ENCODE measurements at places on chromosomes 7 and 10.

GRCh38 chr10:115989621-115990020 is 283.4 kb downstream of the GFRA1 start:
- DNase-seq: no peak

GRCh38 chr7:18693406-18693805 is 197.9 kb downstream of the HDAC9 start:
- DNase-seq: peak; percentile 10

- DNase-seq: peak; percentile 80
Observed at GRCh38 chr7:130896898-130897514, 163.0 kb upstream of the KLF14 start.

GRCh38 chr10:103145860-103146466 is 47.1 kb downstream of the NT5C2 start:
- peak; percentile 46 for DNase-seq

DNA sequence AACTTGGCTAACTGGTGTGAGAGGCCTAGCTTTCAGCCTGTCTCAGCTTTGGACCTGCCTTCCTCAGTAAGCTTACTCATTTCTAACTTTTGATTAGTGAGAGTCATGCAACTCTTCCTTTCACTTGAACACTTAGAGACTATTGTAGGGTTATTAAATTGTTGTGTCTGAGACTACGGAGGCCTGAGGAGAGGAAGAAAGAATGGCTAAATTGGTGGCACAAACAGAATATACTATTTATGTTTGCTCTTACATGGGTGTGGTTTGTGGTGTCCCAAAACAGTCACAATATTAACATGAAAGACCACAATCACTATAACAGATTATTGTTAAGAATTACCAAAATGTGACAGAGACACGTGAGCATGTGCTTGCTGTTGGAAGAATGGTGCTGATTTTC is 82.1 kb downstream of the TRIM24 start:
- DNase-seq: no peak

DNA sequence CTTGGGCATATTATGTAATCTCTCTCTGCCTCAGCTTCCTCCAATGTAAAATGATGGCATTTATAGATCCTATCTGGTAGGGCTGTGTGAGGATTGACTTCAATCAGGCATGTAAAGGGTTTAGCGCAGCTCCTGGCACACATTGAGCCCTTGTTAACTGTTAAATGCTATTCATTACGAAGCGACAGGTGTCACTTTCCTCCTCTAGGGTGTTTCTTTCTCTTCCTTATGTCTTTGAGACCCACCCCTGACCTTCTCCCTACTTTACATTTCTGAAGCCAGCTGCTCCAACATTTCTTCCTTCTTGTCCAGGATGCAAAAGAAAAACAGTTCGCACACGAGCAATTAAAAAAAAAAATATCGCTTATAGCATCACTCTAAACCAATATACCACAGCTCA is 5.7 kb upstream of the R3HCC1L start:
- no peak for DNase-seq

GRCh38 chr10:79079490-79080355 is 11.0 kb downstream of the ZMIZ1 start:
- no peak for DNase-seq

GRCh38 chr7:45990276-45990675 is 69.2 kb upstream of the IGFBP3 start:
- DNase-seq: no peak

- DNase-seq: no peak
Observed at GRCh38 chr7:117683430-117684175, 189.6 kb downstream of the CTTNBP2 start.

GRCh38 chr7:139889186-139889871 is 60.3 kb downstream of the TBXAS1 start:
- DNase-seq: no peak

- no peak for DNase-seq
Observed at GRCh38 chr10:4201866-4202825, 417.1 kb upstream of the KLF6 start.

DNA sequence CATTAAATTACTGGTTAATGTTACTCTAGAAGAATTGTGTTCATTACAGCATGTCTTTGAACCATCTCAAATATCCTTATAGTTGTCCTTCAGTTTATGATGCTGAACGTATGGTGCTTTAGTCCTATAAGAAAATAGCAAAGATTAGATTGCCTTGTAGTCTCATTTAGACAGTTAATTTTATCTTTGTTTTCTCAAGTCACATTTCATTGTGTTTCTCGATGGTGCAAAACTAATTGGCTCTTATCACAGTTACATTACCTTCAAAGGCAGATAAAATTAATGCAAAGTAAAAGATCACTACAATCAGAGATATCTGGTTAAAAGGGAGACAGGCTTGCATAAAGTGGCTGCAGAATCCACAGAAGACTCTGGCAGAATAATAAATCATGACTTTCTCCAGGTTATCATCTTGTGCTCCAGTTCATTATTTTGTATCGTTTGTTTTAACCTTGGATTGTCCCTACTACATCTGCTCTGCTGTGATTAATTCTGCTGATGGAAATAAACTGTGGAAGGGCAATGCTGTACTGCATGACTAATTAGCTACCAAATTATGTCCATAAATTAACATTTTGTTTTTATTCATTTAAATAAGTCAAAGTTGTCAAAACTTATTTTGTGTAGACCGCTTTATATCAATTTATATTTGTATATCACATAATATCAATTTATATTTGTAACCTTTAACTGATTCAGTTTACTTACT is 24.2 kb downstream of the PRPS1L1 start:
- no peak for DNase-seq

DNA sequence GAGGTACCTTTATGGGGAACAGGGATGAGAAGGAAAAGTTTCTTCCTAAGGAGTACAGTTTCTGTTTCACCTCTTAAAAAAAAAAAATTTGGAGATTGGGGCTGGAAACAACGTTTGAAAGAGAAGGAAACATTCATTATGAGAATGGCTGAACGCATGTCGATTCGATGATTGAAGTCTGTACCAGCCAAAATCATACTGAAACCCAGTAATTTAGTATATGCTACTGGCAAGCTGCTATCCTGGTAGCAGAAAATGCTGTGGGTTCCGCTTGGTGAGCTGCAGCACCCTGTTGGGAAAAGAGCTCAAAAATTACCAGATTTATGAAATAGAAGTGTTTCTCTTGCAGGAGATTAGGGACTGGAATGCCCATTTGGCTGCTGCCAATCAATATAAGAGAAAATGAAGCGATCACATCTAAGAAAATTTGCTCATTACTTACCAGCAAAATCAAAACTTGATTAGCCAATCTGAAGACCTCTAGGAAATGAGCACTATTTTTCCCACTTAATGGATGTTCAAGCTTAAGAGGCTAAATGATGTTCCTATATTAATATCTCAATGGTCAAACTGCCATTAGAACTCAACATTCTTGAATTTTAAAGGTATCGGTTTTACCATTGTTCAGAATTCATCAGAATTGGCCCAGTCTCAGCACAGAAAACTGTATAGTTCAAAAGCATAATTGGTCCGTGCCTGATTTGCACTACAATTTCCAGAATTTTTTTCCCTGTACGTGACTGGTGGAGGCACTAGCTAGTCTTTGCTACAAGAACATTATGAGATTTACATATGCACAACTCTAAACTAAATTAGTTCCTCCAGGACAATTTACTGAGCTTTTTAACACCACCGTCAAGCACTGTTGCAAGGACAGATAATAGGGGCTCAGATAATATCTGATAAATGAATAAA is 1.2 kb upstream of the ITGB1 start:
- no peak for DNase-seq

DNA sequence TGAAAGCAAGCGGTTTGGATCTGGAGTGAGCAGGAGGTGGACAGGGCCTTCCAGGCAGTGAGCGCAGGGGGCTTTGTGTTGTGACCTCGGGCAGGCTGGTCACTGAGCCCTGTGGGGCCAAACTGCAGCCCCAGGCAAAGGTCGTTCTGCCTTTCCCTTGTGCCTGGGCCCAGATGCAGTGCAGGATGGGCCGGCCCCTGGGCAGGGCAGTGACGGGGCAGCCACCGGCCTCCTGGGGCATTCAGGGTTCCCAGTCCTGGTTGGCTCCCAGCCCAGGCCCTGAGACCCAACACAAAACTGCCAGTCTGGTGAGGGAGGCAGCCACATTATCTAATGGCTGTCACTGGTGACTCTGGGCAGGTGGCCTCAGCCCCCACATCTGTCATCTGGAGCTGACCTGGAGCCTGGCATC is 7.1 kb downstream of the ARPC1B start:
- DNase-seq: no peak

DNA sequence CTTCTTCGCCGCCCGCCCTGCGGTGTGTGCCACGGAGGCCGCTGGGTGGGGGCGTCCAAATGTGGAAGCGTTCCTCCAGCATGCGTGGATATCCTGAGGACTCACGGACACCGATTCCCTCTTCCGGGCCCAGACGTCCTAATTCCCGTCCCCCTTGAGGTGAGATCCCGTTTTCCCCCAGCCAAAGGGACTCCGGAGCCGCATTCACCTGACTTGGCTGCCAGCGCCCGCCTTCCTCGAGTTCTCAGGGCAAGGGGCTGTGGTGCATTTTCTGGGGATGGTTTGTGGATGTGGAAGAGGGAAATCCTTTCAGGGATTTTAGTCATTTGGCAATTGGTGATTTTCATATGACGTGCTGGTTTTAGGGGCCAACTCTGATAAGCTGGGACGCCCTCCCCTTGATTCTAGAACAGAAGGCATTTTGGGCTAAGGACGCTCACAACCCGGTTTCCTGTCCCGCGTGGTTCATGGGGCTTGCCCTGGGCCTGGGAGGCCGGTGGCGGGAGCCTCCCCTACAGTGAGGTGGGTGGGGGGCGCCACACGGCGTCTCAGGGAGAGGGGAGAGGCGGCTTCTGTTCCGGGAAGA is 165.4 kb downstream of the ACTR3B start:
- DNase-seq: no peak

- DNase-seq: no peak
Observed at GRCh38 chr7:105613611-105614330, 32.5 kb upstream of the EFCAB10 start.

DNA sequence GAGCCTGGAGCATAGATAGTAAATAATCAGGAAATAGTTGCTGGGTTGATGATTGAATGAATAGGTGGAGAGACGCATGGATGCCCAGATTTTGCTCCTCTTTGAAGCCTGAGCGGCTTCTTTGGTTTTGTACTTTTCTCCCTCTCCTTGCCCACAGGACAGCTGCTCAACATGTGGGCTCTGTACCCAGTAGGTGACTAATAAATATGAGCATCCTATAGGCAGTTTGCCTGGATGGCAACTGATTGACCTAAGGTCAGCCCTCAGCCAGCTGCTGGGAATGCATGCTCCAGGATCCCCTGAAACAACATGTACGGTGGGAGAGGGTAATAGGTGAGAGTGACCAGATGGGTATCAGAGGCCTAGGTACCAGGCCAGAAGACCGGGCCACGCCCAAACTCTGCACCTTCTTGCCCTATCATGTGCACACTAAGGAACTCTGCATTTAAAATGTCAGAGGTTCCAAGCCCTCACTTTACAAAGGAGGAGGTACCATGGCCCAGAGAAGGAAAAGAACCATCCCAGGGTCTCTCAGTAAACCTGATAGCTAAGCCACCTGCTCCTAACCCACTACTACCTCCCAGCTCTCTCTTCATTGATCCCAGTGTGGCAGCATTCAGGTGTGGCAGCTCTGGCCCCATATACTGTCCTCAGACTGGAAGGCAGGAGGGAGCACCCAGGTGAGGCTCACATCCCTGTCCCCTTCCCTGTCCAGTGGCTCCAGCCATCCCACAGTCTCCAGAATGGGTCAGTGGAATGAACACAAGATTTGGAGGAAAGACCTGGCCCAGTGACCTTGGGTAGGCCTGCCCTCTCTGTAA is 2.7 kb upstream of the ZCCHC24 start:
- no peak for DNase-seq

GRCh38 chr10:67606572-67606971 is 89.4 kb downstream of the CTNNA3 start:
- no peak for DNase-seq

- no peak for DNase-seq
Observed at GRCh38 chr10:16585103-16585502, 63.4 kb upstream of the C1QL3 start.

- DNase-seq: no peak
Observed at GRCh38 chr10:133334503-133335245, 2.0 kb downstream of the CALY start.

DNA sequence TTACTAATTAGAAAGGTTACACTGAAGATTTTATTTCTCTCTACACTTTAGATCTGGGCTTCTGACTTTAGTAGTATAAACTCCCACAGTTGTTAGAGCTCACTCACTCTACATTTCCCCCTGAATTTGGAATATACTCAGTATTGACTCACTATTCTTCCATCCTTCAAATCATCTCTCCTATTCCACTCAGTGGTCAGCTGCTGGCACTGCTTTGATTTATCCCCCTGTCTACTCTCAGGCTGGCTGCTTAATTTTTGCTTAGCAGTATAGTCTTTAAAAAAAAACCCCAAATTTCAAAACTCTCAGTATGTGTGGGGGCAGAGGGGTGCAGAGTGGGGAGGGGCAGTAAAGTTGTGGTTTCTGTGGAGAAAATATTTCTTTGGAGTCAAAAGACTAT is 68.9 kb downstream of the CDK6 start:
- DNase-seq: no peak

- DNase-seq: no peak
Observed at GRCh38 chr7:95951531-95951930, 179.2 kb downstream of the DYNC1I1 start.

DNA sequence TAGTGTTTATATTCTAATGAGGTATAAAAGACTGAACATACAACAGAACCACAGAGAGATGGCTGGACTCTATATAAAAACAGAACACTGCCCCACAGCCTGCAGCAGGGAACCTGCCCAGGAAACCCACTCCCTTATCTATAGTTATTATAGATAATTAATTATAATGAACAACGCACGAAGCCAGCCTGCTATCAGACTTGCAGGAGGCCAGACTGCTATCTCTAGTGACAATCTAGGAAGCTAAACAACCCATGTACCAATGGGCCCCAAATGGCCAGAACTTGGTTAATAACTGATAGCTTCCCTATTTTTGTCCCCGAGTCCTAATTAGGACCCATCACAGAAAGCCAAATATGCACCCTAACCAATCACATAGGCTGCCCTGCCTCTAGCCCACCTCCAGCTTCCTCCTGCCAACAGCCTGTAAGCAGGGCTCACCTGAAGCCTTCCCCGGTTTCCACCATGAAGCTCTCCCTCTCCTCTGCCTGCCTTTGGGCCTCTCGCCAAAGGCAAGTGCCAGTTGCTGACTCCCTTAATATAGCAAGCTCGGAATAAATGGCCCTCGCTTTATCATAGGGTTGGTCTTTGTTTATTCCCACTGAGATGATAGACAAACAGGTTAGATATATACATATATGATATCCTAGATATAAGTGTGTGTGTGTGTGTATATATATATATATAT is 74.5 kb downstream of the SYPL1 start:
- DNase-seq: no peak

DNA sequence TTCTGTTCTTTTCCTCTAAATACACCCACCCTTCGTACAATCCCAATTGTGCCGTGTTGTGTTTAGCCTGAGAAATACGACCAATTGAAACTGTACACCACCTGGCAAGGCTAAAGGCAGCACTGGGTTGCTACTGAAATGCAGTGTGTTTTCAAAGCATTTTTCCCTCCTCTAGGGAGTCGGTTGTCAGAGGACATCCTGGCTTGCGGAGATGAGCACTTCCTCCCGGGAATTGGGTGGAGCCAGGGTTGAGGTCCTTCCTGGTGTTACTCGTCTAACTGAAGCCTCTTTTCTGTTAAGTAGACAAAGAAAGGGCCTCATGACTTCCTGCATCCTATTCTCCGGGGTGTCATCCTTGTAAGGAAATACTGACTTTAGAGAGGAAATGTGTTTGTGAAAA is 133.5 kb downstream of the MTPAP start:
- peak; percentile 79 for DNase-seq
